ENCODE measurements at places on chromosomes 11 and 22.

GRCh38 chr11:11675671-11676181 lies 53.9 kb upstream of the GALNT18 start:
- DNase-seq: no peak

DNA sequence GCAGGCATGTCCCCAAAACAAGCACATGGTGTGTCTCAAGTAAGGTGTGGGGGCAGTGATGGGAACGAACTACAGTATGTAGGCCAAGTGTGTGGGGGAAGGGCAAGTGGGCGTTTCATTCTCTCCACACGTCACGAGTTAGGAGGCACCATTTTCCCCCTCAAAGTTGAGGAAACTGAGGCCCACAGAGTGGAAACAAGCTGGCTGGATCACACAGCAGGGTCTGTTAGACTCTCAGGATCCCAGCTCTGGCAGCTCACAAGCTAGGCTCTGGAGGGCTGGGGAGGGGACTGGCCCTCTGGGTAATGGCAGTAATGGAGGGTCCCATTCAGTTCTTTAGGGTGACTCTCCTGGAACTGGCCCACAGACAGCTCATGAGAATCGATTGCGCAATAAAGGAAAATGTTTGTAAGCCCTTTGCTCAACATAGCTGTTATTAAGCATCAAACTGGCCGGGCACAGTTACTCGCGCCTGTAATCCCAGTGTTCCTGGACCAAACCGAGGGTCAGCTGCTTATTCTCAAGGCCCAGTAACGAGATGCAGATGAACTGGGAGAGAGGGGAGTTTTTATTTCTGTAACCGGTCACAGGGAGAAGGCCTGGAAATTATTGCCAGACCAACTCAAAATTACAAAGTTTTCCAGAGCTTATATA lies 24.1 kb upstream of the TUB start:
- DNase-seq: peak; percentile 80

GRCh38 chr11:64679846-64680245 lies 43.2 kb downstream of the NRXN2 start:
- no peak for DNase-seq

DNA sequence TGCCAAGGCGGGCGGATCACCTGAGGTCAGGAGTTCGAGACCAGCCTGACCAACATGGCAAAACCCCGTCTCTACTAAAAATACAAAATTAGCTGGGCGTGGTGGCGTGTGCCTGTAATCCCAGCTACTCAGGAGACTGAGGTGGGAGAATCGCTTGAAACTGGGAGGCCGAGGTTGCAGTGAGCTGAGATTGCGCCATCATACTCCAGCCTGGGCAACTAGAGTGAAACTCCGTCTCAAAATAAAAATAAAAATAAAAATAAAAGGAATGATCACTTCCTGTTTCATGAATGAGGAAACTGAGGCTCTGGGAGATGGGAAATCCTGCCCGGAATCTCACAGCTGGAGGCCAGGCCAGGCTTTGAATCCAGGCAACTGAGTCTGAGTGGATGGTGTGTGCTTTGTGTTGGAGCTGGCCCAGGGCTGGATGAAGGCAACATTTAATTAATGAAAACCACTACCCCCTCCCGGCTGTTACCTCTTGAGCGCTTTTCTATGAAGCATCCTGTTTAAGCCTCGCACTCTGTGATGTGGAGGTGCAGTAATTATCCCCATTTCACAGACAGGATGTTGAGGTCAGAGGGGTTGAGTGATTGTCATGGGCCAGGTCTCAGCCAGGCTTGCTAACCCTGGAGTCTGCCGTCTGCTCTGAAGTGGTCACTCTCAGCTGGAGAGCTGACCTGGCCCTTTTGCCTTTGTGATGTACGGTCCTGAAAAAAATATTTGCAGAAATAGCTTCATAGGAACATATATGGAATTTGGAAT lies 27.8 kb downstream of the LRP5 start:
- no peak for DNase-seq

- DNase-seq: no peak
Observed at GRCh38 chr11:11416917-11417316, 63.9 kb upstream of the CSNK2A3 start.

DNA sequence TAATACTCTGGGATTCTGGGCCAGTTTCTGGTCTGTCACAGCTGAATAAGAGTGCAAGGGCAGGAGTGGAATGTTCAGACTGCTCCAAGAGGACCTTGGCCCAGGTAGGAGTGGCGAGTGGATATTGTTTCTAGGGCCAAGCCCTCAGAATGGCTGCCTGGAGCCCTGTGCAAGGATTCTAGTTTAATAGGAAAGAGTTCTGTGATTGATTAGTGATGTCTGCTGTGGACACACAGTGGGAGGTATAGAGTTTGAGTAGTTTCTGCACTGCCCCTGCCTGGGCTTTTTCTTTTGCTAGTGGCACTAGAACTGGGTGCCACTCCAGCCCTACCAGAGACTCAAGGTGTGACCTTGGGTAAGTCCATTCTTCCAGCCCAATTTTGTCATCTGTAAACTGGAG lies 9.7 kb upstream of the MPPED1 start:
- DNase-seq: no peak

DNA sequence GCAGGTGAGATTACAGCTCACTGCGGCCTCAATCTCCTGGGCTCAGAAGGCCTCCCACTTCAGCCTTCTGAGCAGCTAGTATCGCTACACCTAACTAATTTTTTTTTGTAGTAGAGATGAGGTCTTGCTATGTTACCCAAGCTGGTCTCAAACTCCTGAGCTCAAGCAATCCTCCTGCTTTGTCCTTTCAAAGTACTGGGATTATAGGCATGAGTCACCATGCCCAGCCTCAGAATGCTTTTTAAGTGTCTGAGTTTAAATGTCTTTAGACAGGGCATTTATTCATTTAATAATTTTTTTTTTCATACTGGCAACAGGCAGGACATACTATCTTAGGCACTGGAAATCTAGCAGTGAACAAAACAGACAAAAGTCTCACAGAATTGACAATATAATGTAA lies 27.7 kb downstream of the LRP4 start:
- DNase-seq: no peak

- no peak for DNase-seq
Observed at GRCh38 chr11:2093575-2094353, 45.4 kb downstream of the IGF2 start.

DNA sequence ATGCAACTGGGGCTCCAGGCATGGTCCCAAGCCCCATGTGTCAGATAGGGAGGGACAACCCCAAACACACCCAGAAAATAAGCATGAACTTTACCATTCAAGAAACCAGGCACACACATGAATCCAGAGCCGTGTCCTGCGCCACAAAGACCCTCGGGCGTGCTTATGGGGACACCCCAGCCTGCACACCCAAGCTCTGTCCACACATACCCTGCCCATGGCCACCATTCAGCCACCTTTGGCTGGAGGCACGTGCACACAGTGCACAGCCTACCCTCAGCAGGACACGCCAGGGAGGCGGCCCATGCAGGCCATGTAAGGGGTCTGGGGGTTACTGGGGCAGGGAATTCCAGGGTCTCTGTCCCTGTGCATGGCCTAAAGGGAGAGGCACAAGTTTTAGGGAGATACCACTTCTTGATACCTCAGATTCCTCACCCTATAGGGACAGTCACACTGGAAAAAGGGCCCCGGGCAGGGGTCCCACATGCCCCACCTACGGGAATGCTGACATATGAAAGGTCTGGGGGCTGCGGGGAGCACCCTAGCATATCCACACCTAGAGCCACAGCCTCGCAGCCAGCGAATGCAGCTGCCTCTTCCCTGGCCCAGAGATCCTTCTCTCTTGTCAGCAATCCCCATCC lies 20.6 kb downstream of the PACSIN2 start:
- DNase-seq: no peak

GRCh38 chr11:67732045-67732787 lies 57.8 kb upstream of the ALDH3B2 start:
- no peak for DNase-seq

DNA sequence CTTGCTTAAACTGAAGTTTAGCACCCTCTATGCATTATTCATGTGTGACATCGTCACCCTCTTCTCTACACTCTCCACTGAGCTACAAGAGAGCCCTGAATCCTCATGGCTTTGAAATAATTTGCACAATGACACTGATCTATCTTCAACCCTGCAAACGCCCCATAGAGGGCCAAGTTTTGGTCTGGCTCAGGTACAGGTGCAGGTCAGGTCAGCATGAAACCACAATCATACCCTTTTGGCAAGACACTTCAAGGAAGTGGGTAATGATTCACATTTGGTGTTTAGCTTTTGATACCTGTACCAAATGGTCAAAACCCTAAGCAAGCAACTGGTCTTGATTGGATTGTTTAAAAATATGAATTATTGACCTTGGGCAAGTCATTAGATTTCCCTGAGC lies 122.2 kb upstream of the CADM1 start:
- DNase-seq: no peak

DNA sequence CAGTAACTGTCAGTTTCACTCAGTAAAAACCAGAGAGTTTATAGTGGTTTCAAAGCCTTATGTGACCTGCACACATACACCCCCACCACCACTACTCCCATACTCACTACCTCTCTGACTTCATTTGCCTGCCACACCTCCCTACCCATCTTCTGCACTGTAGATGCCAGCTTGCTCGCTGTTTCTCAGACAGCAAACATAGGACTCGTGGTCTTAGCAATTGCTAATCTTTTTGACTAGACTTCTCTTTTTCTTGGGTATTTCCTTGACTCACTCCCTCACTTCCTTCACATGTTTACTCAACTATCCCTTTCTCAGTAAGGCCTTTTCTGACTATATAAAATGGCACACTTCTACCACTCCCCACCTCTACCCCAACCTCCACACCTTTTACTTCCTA lies 27.8 kb downstream of the CEP295 start:
- DNase-seq: no peak

- DNase-seq: no peak
Observed at GRCh38 chr11:1484061-1484671, 2.4 kb downstream of the MOB2 start.
